ENCODE measurements at places on chromosomes 7 and 10. TPM values are rescaled to one million over a fixed set of nuclear protein-coding genes. Genes with fewer than 3 reads are reported as not detected.
A peak's percentile ranks its signal among the peaks of the same experiment; 100 is the strongest.

DNA sequence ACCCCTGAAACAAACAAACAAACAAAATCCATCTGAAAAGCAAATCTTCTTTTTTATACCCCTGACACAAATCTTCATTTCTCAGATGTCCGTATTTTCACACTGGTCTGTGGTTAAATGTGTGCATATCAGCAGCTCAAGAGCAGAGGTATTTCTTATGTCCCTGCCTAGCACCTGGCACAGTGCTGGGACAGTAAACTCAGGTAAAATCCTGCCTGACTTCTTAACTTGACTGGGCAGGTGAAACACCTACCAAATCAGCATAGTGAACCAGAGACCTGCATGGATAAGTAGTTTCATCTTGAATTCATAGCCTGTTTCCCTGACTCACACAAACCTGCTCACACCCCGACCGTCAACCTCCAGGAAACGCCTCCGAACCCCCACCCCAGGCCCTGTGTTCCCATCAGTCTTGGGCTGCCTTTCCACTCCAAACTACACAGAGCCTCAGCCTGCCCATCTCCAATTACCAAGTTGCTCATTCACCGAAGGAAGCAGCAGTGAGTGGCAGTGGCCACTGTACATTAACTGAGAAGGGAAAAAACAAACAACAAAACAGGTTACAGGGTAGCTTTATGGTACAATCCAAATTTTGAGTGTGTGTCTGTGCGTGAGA is 109.9 kb downstream of the HECTD2 start:
- DNase-seq = no peak

DNA sequence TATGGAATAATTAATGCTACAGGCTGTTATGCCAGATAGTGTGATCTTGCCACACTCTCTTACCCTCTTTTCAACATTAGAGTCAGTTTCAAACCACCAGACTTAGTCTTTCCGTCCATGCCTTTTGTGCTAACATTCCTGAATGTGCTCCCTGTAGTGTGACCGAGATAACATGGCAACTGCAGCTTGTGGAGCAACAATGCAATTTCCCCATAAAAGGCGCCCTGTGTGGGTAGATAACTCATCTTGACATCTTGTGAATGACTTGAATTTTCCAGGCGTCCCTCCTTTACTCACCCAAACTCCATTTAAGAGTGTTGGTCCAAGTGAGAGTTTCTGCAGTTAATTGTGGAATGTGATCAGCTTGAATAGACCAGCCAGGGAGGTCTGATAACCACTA is 99.6 kb downstream of the DNAH11 start:
- no peak for DNase-seq

DNA sequence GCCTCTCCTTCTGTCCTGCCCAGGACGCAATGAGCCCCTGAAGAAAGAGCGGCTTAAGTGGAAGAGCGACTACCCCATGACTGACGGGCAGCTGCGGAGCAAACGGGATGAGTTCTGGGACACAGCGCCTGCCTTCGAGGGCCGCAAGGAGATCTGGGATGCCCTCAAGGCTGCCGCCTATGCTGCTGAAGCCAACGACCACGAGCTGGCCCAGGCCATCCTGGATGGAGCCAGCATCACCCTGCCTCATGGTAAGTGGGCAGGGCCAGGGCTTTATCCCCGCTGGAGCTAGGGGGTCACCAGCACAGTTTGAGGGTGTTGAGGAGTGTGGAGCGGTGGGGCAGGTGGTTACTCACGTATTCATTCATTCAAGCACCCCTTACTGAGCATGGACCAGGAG is 4.7 kb upstream of the ANKRD2 start:
- no peak for DNase-seq

DNA sequence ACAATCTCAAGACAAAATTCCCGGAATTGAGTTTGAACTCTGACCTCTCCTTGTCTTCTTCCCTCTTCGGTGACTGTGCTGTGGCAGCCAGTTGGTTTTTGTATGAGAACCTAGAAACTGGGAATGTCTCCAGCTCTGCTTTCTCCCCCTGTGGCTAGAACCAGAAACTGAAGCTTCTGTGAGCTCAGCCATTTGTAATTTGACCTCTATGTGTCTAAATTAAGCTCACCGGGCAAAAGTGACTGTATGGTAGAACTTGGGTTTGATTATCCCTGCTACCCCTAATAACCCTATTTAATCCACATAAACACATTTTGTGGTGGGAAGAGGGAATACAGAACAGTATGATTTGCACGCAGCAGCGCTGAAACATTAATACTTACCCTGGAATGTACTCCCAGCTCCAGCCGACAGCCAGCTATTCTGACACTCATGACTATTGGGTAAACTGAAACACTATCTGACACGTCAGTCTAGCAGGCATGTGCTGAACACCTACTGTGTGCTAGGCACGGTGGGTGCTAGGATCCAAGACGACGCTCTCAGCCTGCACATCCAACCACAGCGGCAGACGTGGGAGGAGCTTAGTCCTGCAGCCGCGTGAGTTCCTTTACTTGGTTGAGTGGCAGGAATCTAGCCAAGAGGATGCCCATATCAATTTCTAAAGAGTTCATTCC is 324.8 kb downstream of the SFMBT2 start:
- DNase-seq = peak; percentile 23

DNA sequence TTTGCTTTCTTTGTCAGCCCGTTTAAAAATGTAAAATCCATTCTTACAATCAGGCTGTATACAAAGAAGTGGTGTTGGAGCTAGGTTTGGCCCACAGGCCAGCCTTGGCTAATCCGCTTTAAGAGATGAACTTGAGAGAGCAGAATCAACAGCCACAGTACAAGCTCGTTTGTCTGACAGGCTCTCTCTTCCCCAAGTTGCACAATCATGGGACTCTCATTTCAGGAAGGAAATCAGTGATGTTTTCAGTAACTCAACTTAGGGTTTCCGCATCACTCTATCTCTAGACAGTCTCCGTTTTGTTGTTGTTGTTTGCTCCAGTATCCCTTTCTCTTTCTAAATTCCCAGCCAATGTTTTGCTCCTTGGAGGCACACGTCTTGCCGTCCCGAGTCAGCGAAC is 582.0 kb upstream of the MKI67 start:
- no peak for DNase-seq

- DNase-seq = no peak
These were observed 100.8 kb downstream of the PRTFDC1 start for GRCh38 chr10:24851629-24852028.

DNA sequence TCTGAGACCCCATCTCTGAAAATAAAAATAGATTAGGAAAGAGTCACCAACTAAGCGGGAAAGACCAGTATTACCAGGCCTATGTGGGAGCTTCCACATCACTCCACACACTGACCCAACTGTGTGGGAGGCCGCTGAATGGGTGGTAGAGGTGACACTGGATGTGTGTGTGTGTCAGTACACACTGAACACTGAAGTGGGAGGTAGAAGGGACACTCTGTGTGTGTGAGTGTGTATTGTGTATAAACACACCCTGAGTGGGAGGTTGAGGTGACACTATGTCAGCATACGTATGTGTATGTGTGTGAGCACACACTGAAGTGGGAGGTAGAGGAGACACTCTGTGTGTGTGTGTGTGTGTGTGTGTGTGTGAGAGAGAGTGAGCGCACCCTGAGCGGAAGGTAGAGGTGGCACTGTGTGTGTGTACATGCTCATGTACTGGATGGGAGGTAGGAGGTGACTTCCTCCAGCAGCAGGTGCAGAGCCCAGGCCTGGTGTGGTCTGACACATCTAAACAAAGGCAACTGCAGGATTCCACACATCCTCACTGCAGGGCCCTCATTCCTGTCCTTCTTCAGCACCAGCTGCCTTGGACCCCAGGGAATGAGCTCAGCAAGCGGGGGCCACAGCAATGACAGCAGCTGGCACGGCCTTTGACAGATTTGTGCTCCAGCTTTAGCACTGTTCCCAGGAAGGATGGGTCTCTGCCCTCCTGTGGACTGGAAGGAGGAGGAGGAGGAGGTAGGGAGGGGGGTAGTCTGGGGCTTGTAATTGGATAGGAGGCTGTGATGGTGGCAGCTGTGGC is 26.5 kb upstream of the RBM20 start:
- no peak for DNase-seq

DNA sequence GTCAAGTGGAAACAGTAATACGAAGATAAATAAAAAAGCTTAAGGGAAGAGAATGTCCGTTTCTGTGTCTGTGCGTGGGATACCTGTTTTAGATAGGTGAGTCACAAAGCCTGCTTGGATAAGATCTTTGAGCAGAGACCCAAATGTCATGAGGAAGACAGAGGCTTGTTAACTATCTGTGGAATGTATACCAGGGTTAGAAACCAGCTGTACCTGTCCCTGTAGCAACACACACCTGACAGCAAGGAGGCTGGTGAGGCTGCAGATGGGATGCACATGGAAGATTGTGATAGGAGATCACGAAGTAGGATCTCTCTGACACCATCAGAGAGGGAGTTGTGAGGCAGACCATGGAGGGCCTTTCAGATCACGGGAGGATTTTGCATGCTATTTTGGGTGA is 105.3 kb downstream of the ARHGAP21 start:
- DNase-seq = no peak

GRCh38 chr10:74839708-74840107 is 13.3 kb downstream of the KAT6B start:
- DNase-seq = no peak

DNA sequence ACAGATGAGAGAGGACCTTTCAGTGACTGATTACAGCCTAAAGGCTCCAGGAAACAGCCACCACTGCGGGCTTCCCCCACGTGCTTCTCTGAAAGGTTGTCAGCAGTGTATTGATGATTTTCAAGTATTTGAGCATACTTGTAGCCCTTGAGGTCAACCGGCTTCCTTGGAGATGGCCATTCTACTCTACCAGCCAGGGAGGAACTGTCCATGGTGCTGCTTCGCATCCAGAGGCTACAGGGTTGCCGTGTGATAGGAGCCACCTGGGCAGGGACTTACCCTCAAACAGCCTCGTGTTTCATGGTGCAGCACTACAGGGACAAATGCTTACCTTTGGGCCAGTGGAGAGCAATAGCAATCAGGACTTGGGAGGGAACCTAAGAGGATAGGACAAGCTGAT is 179.5 kb downstream of the DPP6 start:
- peak; percentile 0 for DNase-seq

GRCh38 chr7:11681461-11681860 is 150.5 kb downstream of the THSD7A start:
- peak; percentile 1 for DNase-seq

Gene MYOZ1
- polyA plus RNA-seq = 0.39 TPM

Gene CLDN3
- polyA plus RNA-seq = not detected

Gene SDK1
- not detected for polyA plus RNA-seq

Gene ARL3
- 24.1 TPM for polyA plus RNA-seq
